ENCODE measurements at places on chromosomes 7 and 10. TPM values are rescaled to one million over a fixed set of nuclear protein-coding genes. Genes with fewer than 3 reads are reported as not detected.

The HTR5A gene
- not detected for total RNA-seq

The EGR2 gene
- total RNA-seq: 0.04 TPM

The ITPRID1 gene
- total RNA-seq: not detected

The MGMT gene
- 9.9 TPM for total RNA-seq

The ELMO1 gene
- total RNA-seq: 33.7 TPM

The DPYSL4 gene
- total RNA-seq: 14.1 TPM

The GPNMB gene
- total RNA-seq: 0.59 TPM

The HGF gene
- total RNA-seq: 5.1 TPM

The TMEM229A gene
- total RNA-seq: not detected

The ADAMTS14 gene
- under 0.01 TPM for total RNA-seq

The SLC26A3 gene
- not detected for total RNA-seq

The ANKRD7 gene
- 0.13 TPM for total RNA-seq

The HOXA6 gene
- total RNA-seq: 0.42 TPM

The EVX1 gene
- total RNA-seq: not detected

The RALA gene
- total RNA-seq: 122 TPM

The AFAP1L2 gene
- 7.3 TPM for total RNA-seq

The SNCG gene
- 43.1 TPM for total RNA-seq

The FKBP6 gene
- total RNA-seq: not detected

The NMT2 gene
- total RNA-seq: 55.7 TPM

The OPN1SW gene
- total RNA-seq: not detected

The AKR1E2 gene
- 3.4 TPM for total RNA-seq

The FIS1 gene
- 233 TPM for total RNA-seq

The FAM53B gene
- total RNA-seq: 17.5 TPM

The MOGAT3 gene
- not detected for total RNA-seq

The SLC13A1 gene
- total RNA-seq: not detected

The DDC gene
- total RNA-seq: not detected

The R3HCC1L gene
- 12.1 TPM for total RNA-seq

The SFRP4 gene
- 0.04 TPM for total RNA-seq

The BMPR1A gene
- total RNA-seq: 3.0 TPM

The TRIL gene
- total RNA-seq: 0.33 TPM

The CDHR1 gene
- not detected for total RNA-seq

The HOXA4 gene
- 0.74 TPM for total RNA-seq

The TSC22D4 gene
- total RNA-seq: 35.0 TPM

Data from pulmonary artery endothelial cell (primary cell).